ENCODE measurements at places on chromosomes 16 and 17. TPM values are rescaled to one million over a fixed set of nuclear protein-coding genes. Genes with fewer than 3 reads are reported as not detected.

Gene SLC5A2
- total RNA-seq = 1.0 TPM

Gene SYNGR3
- total RNA-seq = 1.4 TPM

DNA sequence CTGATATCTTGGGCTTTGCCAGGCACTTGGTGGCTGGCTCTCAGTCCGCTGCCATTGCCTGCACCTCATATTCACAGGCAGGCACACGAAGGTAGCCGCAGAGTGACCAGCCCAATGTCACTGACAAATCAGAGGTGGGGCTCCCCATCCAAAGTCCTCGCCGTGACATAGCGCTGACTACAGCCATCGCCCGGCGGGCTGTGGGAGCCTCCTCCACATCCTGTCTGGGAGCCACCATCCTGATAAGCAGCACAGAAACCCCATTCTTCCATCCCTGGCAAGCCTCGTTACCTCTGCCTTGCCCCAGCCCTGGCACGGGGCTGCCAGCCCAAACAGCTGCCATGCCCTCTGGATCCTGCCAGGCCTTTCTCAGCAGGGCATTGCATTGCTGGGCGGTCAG is 437.8 kb downstream of the SLC39A11 start:
- no peaks in the 10 kb centered on the region for H3K4me1 ChIP-seq
- H3K27me3 ChIP-seq = no peaks in the 10 kb centered on the region
- peak; percentile 47 for DNase-seq
- H3K4me3 ChIP-seq = no peak overlapping the region

- no peaks in the 10 kb centered on the region for H3K27me3 ChIP-seq
- H3K36me3 ChIP-seq = no peaks in the 10 kb centered on the region
- no peak overlapping the region for H3K27ac ChIP-seq
- H3K4me1 ChIP-seq = no peaks in the 10 kb centered on the region
Measured at GRCh38 chr17:9170336-9170735, 149.0 kb downstream of the NTN1 start.

Gene AATK
- total RNA-seq = 39.2 TPM
